Kidney epithelial cell (primary cell): ENCODE measurements at places on chromosomes 5 and 9.

DNA sequence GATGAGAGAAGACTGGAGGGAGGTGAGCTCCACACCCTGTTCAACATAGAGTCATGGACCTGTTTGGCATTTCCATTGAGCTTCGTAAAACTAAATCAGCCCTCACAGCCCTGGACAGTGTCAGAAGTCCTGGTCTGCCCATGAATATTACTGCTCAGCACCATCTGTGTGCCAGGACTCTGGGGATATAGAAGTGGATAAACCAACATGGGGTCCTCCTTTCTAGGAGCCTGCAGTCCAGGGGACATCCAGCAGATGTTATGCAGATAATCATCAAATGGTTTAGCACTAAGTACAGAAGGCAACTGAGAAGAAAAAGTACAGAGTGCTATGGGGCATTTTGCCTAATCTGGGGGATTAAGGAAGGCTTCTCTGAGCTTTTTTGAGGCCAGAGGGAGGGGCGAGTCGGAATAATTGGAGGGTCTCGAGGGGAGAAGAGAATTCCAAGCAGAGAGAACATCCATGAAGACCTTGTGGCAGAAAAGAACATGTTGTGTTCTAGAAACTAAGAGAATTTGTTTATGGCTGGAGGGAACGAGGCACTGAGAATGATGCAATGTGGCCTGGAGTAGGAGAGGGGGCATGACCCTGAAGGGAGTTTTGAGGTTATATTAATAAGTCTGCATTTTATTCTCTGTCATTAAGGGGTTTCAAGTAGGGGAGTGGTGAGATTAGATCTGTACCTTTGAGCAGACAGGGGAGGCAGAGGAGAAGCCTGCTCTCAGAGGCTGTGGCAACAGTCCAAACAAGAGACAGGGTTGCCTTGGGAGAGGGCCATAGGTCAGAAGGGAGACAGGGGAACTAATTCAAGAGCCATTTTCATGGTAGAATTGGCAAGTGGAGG, 63.5 kb upstream of the SLC2A8 start:
- no peak for DNase-seq

- DNase-seq, result no peak
These were observed 99.5 kb downstream of the USP20 start for GRCh38 chr9:129934780-129935179.

GRCh38 chr9:89010526-89011111, 19.4 kb downstream of the S1PR3 start:
- no peak for DNase-seq

DNA sequence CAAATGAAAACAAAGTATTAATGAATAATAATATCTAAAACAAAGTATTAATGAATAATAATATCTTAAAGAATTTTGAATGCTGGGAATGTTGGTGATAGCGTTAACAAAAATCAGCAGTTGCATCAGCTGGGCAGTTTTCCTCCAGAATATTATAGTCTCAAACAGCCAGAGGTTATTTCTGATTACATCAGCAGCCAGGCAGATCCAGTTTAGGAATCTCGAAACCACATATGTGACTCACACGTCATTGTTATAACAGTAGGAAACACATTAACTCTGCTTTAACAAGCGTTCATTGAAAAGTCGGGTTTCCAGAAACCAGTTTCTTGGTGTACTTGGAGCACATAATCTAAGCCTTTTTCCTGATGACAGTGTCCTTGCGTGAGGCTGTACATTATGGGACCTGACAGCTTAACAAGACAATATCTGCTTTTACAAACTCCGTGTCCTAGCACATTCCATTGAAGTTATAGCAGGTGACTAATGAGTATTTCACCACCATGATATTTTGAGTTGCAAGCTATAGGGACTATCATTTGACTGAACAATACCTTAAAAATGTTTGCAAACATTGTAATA, 559.5 kb upstream of the KLF4 start:
- peak; percentile 93 for DNase-seq

GRCh38 chr5:68846828-68847227, 247.0 kb upstream of the SLC30A5 start:
- no peak for DNase-seq

DNA sequence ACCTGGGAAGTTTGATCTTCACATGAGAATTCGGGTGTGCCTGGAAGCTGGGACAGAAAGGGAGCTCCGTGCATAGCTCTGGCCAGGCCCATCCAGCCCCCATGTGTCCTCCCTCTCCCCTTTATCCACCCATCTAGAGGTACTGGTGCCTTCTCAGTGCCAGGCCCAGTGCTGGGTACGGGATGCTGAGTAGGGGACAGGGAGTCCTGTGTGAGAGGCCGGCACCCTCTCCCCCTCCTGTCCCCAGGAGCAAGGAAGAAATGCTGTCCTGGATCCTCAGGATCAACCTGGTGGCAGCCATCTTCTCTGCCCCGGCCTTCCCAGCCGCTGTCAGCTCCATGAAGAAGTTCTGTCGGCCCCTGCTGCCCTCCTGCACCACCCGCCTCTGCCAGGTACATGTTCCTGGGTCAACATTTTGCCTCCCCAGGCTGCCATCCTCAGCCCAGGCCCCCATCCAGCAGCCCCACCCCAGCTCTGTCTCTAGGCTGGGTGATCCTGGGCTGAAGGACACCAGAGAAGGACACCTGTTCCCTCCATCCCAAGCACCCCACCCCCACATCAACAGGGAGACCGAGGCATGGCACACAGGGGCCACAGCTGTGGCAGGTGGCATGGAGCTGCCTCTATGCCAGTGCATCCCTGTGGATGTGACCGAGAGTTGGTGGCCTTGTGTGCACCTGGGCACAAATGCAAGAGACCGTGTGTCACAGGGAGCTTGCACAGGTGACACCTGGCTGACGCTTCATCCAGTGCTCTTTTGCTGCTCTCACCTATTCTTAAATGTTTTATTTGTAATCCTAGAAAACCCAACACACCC, 43.0 kb downstream of the PSD2 start:
- DNase-seq, result no peak

DNA sequence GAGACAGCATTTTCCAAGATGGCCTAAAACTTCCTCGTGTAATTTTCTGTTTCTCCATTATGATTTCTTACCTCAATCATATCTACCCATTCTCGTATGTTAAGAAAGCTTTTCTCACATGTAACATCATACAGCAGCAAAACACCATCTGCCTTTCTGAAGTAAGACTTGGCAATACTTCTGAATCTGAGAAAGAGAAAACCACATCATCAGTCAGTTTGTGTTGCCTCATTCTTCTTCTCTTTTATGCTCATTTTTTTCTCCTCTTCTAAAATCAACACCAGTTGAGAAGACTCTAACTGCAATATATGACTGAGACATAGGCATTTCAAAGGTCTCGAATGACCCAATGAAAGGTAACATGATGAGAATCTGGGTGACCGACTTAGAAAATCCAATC, 66.0 kb downstream of the RASEF start:
- DNase-seq, result no peak

DNA sequence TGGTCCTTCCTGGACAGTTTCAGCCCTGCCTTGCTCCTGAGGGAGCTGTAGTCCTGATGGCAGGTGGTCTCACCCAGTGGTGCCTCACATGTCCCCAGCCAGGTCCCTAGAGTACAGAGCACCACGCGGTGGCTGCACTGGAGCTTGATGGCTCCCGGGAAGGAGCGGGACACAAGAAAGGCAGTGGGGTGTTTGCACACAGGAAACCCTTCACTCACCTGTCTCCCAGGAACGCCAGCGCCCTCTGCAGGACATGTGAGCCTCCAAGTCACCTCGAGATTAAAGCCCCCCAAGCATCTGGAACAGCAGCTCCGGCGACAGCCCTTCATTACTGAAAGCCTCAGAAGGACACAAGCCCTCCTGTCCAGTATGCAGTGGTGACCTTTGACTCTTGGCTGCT, 19.9 kb upstream of the TMEM250 start:
- DNase-seq, result no peak
